Activated T-helper 1 cell treated with anti-CD3 and anti-CD28 coated beads, Interleukin-2, amount 50 U/mL, for 16 hours (primary cell): ENCODE measurements at places on chromosomes 2 and 18.

DNA sequence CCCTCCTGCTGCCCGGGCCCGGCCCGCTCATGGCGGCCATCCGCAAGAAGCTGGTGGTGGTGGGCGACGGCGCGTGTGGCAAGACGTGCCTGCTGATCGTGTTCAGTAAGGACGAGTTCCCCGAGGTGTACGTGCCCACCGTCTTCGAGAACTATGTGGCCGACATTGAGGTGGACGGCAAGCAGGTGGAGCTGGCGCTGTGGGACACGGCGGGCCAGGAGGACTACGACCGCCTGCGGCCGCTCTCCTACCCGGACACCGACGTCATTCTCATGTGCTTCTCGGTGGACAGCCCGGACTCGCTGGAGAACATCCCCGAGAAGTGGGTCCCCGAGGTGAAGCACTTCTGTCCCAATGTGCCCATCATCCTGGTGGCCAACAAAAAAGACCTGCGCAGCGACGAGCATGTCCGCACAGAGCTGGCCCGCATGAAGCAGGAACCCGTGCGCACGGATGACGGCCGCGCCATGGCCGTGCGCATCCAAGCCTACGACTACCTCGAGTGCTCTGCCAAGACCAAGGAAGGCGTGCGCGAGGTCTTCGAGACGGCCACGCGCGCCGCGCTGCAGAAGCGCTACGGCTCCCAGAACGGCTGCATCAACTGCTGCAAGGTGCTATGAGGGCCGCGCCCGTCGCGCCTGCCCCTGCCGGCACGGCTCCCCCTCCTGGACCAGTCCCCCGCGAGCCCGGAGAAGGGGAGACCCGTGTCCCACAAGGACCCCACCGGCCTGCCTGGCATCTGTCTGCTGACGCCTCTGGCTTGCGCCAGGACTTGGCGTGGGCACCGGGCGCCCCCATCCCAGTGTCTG lies 767 bp downstream of the RHOB start:
- DNase-seq, result no peak

GRCh38 chr2:96907115-96908041 lies 37.5 kb upstream of the SEMA4C start:
- DNase-seq, result no peak

GRCh38 chr18:55475916-55476315 lies 112.1 kb downstream of the TCF4 start:
- no peak for DNase-seq

GRCh38 chr2:70574109-70574508 lies 20.5 kb upstream of the TGFA start:
- DNase-seq, result no peak

GRCh38 chr2:108492364-108492763 lies 41.9 kb upstream of the LIMS1 start:
- DNase-seq, result no peak
